ENCODE measurements at places on chromosomes 2 and 18. TPM values are rescaled to one million over a fixed set of nuclear protein-coding genes. Genes with fewer than 3 reads are reported as not detected.

CNGA3 gene
- 6.8 TPM for total RNA-seq

HYCC2 gene
- 19.6 TPM for total RNA-seq

VIT gene
- 1.4 TPM for total RNA-seq

CDH19 gene
- 0.05 TPM for total RNA-seq

PROM2 gene
- 31.5 TPM for total RNA-seq

FTCDNL1 gene
- 1.3 TPM for total RNA-seq

CXCR2 gene
- total RNA-seq, result not detected
